Mucosa of descending colon (tissue), 3 donors: ENCODE measurements at places on chromosomes 5 and 9.

GRCh38 chr5:132639706-132640130, 18.3 kb upstream of the IL13 start:
- no peak for DNase-seq

DNA sequence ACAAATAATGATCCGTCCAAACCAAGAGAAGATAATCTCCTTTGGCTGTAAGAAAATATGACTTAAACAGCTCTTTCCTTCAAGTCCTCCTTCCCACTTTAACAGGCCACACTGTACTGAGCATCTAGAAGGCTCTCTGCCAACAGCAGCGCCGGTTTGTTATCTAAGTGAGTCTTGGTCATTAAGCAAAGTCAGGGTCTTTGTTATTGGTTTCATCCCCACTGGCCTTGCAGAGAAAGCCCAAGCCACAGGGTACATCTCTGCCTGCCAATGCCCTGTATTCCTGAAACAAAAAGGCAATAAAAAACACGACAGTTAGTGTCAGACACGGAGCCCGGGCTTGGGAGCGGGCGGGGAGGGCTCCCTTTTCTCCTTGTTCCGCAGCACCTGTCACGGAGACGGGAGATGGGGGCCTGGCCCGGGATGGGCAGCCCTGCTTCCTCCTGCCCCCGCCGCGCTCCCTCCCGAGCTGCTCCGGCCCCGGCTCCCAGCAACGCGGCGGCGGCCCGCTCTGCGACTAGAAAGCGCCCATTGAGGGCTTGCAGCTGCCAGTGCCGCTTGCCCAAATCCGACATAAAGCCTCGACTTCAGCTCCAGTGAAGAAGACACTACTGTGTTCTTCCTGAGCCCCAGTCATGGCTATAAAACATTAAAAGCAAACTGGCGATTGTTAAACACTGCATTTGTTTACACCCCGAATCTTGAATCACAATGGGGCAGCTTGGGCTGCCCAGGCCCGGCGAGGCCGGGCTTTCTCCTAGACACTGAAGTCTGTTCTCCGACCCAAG, 28.1 kb upstream of the PIK3R1 start:
- no peak for DNase-seq

DNA sequence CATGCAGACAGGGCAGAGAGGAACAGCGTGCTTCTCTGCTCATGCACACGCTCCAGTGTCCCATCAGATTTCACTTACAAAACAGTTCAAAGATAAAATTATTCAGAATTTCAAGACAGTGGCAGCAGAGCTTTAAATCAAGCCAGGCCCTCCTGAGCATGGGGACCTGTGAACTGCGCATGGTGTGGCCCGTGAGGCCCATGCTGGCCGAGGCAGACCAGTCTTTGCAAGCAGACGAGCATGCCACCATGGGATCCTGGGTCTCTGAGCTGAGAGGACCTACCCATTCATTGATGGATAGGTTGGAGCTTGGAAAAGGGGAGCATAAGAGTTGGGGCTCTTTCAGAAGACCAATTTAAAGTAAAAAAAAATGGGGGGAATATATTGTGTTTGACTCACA, 35.0 kb upstream of the SAP30L start:
- DNase-seq, result no peak

- no peak for DNase-seq
Measured at GRCh38 chr9:126953041-126953809, 38.6 kb downstream of the RALGPS1 start.

DNA sequence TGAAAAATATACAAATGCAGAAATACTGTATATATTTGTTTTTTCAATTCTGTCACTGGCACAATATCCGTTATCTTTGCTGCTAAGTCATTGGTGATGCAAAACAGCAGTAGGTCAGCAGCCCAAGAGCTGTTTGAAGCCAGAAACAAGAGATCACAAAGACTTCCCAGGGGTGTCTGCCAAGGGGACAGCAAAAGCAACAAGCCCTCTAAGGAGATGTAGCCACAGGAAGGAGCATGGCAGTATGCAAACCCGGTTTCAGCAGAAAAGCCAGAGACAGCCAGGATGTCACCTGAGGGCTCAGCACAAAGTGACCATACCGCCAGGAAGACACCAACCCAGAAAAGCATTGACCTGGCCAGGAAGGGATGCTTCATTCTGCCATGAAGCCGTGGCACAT, 241.5 kb downstream of the ARRDC3 start:
- DNase-seq, result no peak

GRCh38 chr5:54624805-54625568, 107.4 kb downstream of the SNX18 start:
- no peak for DNase-seq

DNA sequence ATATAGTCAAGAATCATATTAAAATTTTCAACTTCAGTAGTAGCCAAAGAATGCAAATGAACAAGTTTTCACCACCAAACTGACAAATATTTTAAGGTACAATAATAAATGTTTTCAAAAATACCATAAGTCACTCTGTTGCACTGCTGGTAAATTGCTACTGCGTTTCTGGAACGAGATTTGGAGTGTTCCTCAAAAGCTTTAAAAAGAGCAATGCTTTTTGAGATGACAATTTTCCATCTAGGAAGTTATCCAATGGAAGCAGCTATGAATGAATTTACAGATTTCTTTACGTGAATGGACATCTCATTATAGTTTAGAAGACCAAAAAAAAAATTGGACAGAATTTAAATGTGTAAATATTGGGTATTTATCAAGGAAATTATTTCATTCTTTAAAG, 173.2 kb upstream of the OR13F1 start:
- no peak for DNase-seq

DNA sequence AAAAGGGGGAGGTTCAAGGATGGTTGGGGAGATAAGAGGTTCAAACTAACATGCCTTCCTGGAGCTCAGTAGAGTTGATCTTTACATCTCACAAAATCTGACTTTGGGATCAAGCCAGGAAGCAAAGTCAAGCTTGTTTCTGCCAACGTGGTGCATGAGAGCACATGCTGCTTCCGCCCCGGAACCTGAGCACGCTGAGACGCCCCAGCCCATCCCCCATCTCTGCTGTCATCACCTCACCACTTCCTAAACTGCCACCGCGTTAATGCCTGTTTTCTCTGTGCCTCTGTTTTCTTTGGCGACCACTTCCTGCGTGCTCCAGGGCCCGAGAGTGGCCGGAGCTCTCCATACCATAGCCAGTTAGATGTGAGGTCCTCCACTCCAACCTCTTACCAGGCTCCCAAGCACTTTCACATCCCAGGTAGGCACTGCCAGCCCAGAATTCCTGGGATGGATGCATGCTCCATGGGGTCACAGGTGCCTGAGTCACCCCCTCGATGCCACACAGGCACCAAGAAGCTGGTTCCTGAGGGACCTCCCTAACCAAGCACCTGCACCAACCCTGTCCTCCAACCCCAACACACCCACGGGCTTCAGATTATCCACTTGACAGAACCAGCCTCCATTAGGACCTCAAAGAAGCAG, 31.2 kb upstream of the AFAP1L1 start:
- peak; percentile 37 for DNase-seq

DNA sequence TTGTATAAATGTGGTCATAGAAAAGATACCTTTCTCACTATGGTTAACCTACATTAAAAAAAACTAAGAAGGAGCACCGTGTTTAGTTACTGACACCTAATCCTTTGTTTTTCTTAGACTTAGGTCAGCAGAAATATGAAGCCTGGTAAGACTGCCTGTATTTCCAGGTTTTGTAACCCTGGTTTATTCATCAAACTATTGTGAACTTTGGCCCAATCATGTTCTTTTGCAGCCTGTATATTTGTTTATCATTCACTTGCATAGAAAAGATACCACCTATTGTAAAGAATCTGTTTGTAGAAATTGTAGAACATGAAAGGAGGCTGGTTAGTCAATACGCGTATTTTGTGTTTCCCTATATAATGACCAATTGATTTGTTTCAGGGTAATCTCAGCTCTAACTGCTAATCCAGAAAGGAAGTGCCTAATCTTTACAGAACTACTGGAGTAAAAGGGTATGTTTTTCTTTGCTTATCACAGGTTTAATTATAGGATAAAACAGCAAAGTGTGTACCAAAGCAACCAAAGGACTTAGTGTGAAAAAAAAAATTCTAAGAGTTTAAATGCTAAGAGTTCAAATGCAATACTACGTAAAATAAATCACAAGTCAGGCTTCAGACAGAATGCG, 103.6 kb downstream of the LURAP1L start:
- DNase-seq, result no peak

GRCh38 chr5:153970496-153970895, 68.2 kb downstream of the FAM114A2 start:
- DNase-seq, result no peak

GRCh38 chr9:126295936-126296600, 30.6 kb upstream of the MVB12B start:
- no peak for DNase-seq

- DNase-seq, result no peak
Measured at GRCh38 chr5:154547551-154547950, 69.5 kb upstream of the HAND1 start.

GRCh38 chr5:121681229-121681855, 170.3 kb upstream of the FTMT start:
- DNase-seq, result no peak

DNA sequence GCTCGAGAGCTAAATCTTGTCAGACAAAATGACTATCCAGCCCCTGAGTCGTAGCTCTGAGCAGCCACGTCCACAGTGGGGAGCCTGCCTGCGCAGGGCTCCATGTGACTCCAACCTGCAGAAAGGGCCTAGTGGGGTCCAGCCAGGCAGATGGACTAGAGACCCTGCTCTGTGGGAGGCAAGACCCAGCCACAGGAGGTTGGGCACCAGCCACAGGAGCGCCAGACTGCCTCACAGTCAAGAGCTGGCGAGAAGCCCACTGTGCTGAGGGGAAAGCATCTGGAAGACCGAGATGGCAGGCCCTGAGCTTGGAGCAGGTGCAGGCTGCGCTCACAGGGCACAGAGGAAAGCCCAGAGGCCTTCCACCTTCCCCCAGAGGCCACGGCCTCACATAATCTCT, 61.4 kb downstream of the C5orf15 start:
- no peak for DNase-seq

GRCh38 chr5:74938250-74938933, 72.2 kb upstream of the FAM169A start:
- no peak for DNase-seq

GRCh38 chr5:168651648-168652047, 72.5 kb upstream of the PANK3 start:
- no peak for DNase-seq

GRCh38 chr9:124835026-124835557, 18.2 kb upstream of the WDR38 start:
- peak; percentile 59 for DNase-seq

- DNase-seq, result no peak
Measured at GRCh38 chr9:128282500-128282899, 6.4 kb downstream of the SWI5 start.

GRCh38 chr5:10460252-10460906, 18.7 kb downstream of the ROPN1L start:
- DNase-seq, result peak; percentile 72

- no peak for DNase-seq
Measured at GRCh38 chr5:77197840-77198554, 12.5 kb upstream of the PDE8B start.

GRCh38 chr5:157120102-157120501, 11.3 kb upstream of the HAVCR2 start:
- no peak for DNase-seq

- no peak for DNase-seq
Measured at GRCh38 chr9:16272776-16273175, 597.7 kb downstream of the BNC2 start.

DNA sequence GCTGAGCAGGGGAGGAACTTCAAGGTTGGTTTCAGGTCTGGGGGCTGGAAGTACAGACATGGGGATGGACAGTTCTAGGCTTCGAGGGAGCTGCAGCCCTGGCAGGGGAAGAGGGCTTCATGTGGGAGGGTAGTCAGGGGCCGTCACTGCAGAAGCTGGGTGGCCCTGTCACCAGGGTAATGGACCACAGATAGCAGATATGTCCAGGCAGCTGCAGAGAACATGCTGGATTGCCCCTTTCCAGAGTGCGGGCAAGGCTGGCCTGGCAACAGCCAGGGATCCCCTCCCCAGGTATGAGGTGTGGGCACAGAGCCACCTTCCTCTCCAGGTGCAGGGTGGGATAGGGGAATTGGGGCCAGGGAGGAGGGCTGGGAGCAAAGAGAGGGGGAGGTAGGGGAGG, 206.5 kb downstream of the GADD45G start:
- no peak for DNase-seq

GRCh38 chr5:127785098-127785927, 82.1 kb downstream of the CCDC192 start:
- DNase-seq, result no peak

- DNase-seq, result peak; percentile 31
Measured at GRCh38 chr9:129400971-129401622, 219.8 kb downstream of the C9orf50 start.

- DNase-seq, result no peak
Measured at GRCh38 chr5:141871870-141872269, 6.3 kb downstream of the PCDH1 start.

DNA sequence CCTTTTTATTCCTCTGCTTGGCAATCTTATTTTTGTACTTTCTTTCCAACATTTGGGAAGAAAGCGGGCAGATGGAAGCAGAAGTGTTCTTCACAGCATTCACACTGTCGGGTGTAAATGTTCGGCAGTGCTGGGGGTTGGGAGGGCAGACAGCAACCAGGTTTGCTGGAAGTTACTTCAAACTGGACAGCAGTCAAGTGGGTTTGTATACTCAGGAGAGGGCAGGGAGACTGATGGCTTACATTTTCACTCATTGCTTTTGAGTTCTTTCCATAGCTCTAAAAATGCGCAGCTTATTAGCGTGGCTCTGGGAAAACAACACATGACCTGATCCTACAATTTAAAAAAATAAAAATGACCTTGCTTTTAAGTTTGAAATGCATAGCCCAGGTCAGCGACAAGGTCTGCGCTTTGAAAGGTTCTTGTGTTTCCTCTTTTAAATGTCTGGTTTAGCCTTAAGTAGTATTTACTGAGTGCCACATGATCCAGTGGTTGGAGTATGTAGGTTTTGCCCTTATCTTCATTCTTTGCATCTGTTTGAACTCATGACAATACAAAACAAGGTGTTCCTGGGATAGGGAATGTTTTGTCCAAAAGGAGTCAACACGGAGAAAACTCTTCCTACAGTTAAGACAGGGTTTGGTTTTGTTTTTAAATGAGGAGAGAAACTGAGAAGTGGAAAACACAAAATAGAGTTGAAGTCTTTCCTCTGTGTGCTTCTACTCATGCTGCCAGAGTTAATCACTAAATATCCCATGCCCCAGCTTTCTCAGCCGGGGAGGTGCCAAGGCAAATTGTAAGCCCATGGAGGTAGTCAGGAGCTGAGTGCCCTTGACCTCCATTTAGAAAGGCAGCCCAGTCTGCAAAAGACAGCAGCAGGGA, 132.7 kb upstream of the DMRT1 start:
- no peak for DNase-seq

- DNase-seq, result no peak
Measured at GRCh38 chr9:4066120-4066519, 233.7 kb downstream of the GLIS3 start.

DNA sequence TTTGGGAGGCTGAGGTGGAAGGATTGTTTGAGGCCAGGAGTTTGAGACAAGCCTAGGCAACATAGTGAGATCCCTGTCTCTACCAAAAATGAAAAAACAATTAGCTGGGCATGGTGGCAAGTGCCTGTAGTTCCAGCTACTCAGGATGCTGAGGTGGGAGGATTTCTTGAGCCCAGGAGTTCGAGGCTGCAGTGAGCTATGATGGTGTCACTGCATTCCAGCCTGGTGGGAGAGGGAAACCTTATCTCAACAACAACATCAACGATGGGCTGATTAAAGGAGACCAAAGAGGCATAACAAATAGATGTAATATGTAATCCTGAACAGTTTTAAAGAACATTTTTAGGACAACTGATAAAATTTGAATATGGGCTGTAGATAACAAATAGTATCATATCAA, 34.2 kb upstream of the PANK3 start:
- DNase-seq, result no peak

- DNase-seq, result no peak
Measured at GRCh38 chr5:140591747-140592372, 27.2 kb downstream of the SLC35A4 start.
